Esophagus squamous epithelium (tissue), 5 donors: ENCODE measurements at places on chromosomes 3 and 15.

DNA sequence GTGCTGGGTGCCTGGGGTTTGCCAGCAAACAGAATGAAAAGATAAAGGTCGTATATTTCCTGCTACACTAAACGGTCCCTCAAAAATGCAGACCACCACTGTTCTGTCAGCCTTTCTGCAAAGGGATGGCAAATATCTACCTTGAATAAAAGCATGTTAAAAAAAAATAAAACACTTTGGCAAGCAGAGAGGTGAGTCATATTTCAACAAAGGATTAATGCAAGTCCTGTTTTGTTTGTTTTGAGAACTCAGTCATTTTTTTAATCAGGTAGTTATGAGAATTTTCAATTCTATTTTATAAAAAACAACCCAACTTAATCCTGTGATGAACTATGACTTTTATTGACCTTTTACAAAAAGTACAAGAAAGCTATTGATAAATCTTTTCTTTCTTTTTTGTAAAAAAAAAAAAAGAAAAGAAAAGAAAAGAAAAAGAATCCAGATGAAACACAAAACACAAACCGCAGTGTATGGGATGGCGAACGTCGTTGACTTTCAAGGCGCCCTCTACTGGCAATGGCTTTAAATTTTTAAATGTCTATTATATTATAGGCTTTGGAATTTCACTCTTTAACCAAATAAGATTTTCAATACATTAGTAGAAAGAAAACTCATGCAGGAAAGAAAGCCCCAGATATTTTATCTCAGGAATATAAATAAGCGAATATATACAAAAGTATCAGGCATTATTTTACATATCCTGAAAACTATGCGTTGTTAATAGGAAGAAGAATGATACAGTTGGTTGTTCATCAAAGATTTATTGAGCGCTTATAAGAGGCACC is 87.8 kb downstream of the NCEH1 start:
- DNase-seq, result no peak

GRCh38 chr3:10532939-10533736 is 27.8 kb upstream of the ATP2B2 start:
- DNase-seq, result no peak

- no peak for DNase-seq
Measured at GRCh38 chr15:38186507-38186906, 66.1 kb upstream of the SPRED1 start.

DNA sequence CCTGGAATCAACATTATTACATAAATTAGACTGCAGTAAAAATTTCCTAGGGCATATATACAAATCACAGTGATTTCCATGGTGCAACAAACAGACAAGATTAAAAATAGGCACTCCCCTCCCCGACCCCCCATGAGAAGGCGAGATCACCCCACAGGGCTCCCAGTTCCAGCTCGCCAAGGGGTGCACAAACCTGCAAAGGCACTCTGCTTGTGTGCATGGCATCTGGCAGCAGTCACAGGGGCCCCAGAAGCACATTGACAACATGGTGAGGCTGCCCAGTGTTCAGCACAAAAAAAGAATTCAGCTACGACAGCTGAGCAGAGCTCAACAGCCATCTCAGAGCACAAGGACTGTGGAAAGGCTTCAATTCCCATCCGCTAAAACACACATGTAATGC is 19.2 kb upstream of the CERS3 start:
- no peak for DNase-seq

- DNase-seq, result no peak
Measured at GRCh38 chr3:99882436-99883137, 64.9 kb downstream of the CMSS1 start.

GRCh38 chr3:80234706-80235105 is 466.9 kb upstream of the ROBO1 start:
- no peak for DNase-seq

DNA sequence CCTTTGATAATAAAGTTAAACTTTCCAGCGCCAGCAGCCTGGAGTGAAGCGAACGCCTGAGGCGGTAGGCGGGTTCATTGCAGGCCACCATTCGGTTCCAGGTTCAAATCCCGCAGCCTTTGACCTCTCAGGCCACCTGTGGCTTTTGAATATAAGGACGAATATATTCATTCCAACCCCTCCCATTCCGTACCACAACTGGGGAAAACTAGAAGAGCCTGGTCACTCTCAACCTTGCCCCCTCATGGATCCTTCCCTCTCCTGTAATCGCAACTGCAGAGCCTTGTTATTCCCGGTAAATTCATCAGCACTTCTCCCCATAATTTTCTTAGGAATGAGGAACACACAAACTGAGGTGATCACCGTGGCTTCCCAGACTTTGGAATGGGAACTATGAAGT is 35.2 kb downstream of the ZIC4 start:
- no peak for DNase-seq

GRCh38 chr15:40782609-40783227 is 12.9 kb downstream of the C15orf62 start:
- DNase-seq, result no peak

- DNase-seq, result no peak
Measured at GRCh38 chr3:130276203-130276803, 69.2 kb upstream of the COL6A5 start.

DNA sequence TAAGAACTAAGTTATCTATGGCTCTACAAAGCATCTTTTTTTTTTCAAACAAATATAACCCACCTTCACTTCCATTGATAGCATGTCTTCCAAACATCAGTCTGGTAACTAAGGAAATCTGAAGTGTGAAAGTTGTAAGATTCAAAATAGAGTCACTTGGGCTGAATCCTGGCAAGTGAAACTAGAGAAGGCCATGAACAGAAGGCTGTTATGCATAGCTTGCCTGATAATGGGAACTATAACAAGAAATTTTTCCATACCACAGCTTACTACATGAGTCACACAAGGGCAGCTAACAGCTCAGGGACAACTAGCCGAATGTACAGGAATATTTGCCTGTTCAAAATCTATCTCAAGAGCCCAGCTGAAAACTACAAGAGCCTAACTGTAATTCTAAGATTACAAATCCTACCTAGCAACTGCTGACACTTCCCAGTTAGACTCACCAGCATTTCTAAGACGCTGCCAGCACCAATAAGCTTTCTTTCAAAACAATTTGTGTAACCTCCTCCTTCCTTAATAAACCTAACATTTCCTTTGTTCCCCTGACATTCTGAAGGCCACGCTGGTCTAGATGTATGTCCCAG is 1066.5 kb downstream of the PLOD2 start:
- DNase-seq, result no peak

- no peak for DNase-seq
Measured at GRCh38 chr3:148605521-148605920, 92.2 kb upstream of the AGTR1 start.

DNA sequence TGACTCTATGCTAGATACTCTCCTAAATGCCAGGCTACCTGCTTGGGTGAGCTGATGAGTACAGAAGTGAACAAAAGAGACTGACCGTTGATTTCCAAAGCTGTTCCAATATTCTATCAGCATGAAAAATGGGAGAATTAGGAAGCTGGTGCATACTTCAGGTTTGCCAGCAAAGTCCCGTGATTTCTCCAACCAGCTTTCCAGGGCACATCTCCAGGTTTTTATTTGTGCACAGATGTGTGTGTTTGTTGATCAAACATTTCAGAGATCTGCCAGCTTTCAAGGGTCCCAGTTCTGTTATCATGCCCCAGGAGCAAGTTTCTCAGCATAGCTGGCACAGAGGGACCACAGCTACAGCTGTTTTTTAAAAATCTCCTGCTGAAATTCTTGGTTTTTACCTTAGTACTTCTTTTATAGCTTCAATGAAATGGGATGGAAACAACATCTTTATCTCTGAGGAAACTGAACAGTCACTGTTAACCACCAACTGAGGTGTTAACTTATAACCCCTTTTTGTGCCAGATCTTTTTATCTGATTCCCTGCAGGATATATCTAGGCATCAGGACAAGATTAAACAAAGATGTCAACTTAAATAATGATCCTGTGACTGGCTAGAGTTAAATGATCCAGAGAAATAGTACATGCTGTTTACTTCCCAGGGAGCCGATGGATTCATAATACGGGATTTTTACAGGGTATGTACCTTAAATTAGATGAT is 380.8 kb downstream of the GRM7 start:
- no peak for DNase-seq

DNA sequence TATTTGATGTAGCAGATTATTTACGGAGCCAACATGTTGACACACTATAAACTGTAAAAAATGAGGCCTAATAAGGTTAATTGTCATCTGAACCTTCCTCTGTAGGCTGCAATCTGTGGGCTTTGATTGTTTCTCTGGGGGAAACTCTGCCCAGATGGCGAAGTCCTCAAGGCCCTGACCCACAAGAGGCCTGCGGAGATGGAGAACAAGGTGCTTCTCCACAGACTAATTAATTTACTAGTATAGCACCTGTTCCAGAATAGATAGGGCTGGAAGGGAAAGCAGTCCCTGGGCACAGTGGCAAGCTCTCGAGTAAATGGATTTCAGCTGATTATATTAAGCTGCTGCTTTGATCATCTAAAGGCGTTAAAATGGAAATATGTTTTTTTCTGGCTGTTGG is 338.8 kb upstream of the DNAJC19 start:
- no peak for DNase-seq

- no peak for DNase-seq
Measured at GRCh38 chr3:194197981-194198695, 62.2 kb downstream of the HES1 start.

DNA sequence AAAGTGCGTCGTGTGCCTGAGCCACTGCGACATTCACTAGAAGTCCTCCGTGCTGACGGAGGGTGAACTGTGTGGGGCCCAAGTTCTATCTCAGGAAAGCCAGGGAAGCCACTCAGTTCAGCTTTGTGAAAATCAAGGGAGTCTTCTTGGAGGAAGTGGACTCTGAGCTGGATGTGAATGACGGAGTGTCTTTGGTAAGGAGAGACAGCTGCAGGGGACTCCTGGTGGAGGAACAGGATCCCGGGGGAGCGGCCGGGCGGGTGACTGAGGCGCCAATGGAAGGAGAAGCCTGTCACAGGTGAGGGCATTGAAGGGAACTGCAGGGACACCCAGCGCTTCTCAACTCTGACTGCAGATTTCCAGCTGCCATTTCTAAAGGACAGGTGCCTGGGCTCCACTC is 75.6 kb downstream of the APBA2 start:
- no peak for DNase-seq

GRCh38 chr15:50083424-50084025 is 35.5 kb downstream of the ATP8B4 start:
- DNase-seq, result no peak

DNA sequence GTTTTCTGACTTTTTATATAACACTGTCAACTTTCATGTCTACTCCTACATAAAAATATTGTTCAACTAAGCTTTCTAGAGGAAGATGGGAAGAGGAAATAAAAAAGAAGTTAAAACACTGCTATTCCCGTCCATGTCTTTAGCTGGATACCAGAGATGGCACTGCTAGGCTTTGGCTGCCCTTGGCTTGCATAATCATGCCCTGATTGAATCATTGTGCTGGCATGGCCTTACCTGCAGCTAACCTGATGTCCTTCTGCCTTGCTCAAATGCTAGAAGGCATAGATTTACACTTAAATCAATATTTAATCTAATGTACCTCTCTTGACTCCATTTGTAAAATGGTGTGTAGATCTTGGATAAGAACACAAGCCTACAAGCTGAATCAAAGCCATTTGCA is 539.7 kb upstream of the IL12A start:
- no peak for DNase-seq

GRCh38 chr3:41144631-41145030 is 54.7 kb upstream of the CTNNB1 start:
- no peak for DNase-seq

DNA sequence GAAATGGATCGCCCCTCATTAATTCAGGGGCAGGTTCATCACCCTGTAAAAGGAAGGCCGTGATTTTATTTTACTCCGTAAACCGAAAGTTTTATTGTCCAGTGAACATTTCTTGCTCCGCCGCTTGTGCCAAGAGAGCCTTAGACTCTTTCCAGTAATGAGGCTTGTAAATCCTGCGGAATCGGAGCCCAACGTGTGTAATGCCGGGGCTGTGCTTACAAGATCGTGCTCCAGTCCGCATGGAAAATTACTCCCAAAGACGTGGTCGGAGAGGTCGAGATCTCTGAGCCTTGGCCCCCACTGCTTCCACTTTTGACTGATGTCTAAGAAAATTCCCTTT is 649 bp upstream of the PLOD2 start:
- DNase-seq, result no peak

GRCh38 chr15:96341513-96342405 is 11.3 kb downstream of the NR2F2 start:
- DNase-seq, result no peak

- no peak for DNase-seq
Measured at GRCh38 chr3:148205977-148206376, 491.7 kb upstream of the AGTR1 start.

DNA sequence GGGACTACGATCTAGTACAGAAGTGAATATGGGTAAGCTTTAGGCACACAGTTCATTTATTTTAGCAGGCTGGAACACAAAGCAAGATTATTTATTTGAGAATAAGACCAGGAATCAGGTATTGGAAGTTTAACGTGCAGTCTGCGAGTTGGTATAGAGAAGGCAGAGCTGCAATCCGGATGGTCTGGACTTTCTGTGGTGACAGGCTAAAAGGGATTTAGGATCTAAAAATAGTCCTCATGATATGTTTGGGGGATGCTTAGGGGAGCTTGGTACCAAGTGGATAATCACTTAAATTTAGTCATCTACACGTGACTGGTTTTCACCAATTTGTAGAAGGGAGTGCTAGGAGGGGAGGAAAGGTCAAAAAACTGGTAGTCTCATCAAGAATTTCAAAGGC is 119.4 kb downstream of the DLG1 start:
- no peak for DNase-seq

- no peak for DNase-seq
Measured at GRCh38 chr15:76199106-76200082, 111.9 kb downstream of the ETFA start.
